Esophagus muscularis mucosa (tissue), 4 donors: ENCODE measurements at places on chromosomes 2 and 18. TPM values are rescaled to one million over a fixed set of nuclear protein-coding genes. Genes with fewer than 3 reads are reported as not detected.
A peak's percentile ranks its signal among the peaks of the same experiment; 100 is the strongest.

GRCh38 chr2:48268671-48269070, 261.3 kb upstream of the STON1 start:
- H3K27ac ChIP-seq = no peak overlapping the region
- H3K4me1 ChIP-seq = no peaks in the 10 kb centered on the region
- no peak for DNase-seq

DNA sequence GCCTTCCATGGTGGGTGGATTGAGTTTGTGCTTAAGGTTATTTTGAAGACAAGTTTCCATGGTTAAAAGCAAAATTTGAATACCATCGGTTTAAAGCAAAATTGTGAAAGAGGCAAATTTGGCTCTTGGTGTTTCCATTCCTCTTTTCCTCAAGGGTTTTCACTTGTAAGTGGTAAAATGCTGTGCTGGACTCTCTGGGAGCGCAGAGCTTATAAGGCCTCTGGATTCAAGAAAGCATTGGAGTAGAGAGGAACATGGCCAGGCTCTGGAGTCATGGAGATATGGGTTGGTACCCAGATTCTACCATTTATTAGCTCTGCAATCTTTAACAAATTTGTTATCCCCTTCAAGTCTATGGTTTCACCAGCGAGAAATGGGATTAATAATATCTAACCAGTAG, 17.5 kb downstream of the KCNE4 start:
- no peaks in the 10 kb centered on the region for H3K36me3 ChIP-seq
- H3K4me3 ChIP-seq = no peak overlapping the region
- H3K4me1 ChIP-seq = peaks cover under 1% of the 10 kb centered on the region
- DNase-seq = no peak

DNA sequence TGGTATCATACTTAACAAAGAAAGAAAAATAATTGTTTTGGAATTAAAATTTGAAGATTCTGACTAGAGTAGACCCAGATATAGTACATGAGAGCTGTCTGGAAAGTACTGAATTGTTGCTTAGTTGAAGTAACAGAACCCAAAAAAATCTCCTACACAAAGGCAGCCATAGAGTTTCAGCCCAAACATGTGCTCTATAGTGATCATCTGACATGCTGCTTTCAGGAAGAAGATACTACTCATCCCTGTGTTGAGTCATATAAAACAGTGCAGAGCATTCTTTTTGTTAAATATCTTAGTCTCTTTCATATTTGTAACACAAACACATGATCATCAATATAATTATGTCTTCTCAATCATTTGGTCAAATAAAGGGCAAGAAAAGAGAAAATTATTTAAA, 84.8 kb upstream of the PTPRM start:
- peaks cover 16% of the 10 kb centered on the region for H3K4me1 ChIP-seq
- H3K27me3 ChIP-seq = no peaks in the 10 kb centered on the region
- H3K27ac ChIP-seq = no peak overlapping the region
- no peaks in the 10 kb centered on the region for H3K36me3 ChIP-seq
- no peak for DNase-seq
- no peak overlapping the region for H3K4me3 ChIP-seq

Gene DYNAP
- total RNA-seq = not detected

- H3K27ac ChIP-seq = peak overlapping the region; percentile 87
- no peak overlapping the region for H3K4me3 ChIP-seq
- H3K27me3 ChIP-seq = no peaks in the 10 kb centered on the region
- DNase-seq = no peak
- H3K4me1 ChIP-seq = peaks cover 49% of the 10 kb centered on the region
- H3K36me3 ChIP-seq = peaks cover 39% of the 10 kb centered on the region
Observed at GRCh38 chr2:73839653-73840411, 11.1 kb downstream of the STAMBP start.

Gene PLA2R1
- total RNA-seq = 5.4 TPM

DNA sequence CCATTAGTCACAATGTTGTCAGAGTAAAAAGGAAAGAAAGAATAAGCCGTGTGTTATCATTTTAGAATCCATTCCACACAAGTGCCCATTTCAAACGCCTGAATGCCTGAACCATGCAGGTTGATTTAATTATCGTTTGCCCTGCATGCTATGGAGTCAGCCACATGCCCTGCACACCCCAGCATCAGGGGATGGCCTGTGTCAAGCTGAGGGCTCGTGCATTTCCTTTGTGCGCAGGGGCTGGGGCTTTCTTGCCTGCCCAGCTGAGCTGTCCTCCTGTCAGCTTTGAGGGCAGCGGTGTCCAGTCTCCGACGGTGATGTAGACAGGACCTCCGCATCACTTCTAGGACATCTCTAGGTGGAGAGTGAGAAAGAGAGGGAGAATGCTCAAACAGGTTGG, 200.4 kb downstream of the TSN start:
- H3K4me3 ChIP-seq = no peak overlapping the region
- H3K27me3 ChIP-seq = no peaks in the 10 kb centered on the region
- no peaks in the 10 kb centered on the region for H3K4me1 ChIP-seq
- no peak for DNase-seq
